Activated T-cell treated with anti-CD3 and anti-CD28 coated beads for 1 hour (primary cell): ENCODE measurements at places on chromosomes 5 and 9.

DNA sequence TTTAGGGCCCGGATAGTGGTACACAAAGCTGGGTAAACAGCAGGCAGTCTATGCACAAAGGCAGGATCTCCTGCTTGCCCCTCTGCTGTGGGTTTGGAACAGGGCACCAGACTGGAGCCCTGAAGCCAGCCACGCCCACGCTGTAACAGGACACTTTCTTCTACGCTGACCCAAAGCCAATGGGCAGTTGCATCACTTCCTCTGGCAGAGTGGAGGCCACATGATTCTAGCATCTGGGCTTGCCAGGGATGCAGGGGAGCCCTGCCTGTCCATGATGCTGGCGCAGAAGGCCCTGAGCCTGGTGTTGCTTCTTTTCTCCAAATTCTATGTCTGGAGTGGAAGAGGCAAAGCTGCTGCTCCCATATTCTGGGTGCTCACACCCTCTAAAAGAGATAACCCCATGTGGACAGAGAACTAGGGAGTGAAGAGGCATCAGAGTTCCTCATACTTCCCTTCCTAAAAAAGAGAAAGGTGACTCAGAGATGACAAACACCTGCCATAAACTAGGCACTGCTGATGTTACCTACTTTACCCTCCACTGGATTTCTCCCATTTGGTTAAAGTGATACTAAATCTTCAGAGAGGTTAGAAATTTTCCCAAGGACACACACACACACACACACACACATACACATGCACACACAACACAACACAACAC is 260.3 kb upstream of the KLF4 start:
- no peak for DNase-seq

- DNase-seq: no peak
Observed at GRCh38 chr9:91451431-91452270, 28.0 kb upstream of the NFIL3 start.

- DNase-seq: no peak
Observed at GRCh38 chr5:178336889-178337288, 104.3 kb upstream of the PHYKPL start.

DNA sequence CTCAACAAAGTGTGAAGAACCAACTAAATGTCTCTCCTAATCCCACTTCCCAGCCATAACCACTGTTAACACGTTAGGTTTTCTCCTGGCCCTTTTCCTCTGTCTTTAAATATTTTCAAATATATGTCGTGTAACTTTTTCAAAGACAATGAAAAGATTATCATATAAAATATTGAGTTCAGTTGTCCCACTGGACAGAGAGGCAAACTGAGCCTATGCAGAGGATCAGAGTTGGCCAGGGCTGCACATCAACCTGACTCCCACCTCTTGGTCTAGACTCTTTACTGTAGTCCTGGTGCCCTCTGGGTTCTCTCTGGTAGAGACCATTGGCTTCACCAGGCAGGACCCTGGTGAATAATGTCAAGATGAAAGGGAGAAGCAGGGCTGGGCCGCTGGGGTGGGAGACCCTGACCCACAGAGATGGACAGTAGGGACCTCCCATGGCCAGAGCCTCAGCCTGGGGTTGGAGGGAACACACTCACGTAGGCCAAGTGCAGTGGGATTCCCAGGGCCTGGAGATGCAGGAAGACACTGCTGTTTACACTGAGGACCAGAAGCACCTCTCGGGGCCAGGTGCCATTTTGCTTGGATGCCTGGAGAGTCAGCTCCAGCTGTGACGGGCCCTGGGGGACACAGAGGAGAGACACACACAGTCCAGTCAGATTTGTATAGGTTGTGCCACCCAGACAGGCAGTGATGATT is 25.1 kb downstream of the ENG start:
- DNase-seq: no peak

DNA sequence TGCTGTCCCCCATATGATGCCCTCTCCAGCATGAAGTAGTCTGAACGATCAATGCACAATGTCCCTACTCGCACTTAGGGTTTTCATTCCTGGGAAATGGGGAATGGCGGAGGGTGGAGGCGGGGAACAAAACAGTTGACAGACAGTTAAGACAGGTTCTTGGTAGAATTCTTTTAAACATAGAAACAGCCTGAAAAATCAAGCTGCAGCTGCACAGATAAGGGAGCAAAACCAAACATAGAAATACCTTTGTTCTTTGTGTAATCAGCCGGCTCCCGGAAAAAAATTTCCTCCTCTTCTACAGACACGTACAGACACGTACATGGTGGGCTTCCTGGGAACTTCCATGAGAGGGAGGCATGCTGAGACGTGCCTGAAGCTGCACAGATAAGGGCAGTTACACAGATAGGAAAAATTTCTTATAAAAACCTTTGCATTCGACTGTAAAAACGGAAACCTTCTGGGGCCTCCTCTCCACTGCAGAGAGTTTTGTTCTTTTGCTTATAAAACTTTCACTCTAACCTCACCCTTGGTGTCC is 662.4 kb upstream of the PTPRD start:
- DNase-seq: no peak

- DNase-seq: no peak
Observed at GRCh38 chr5:112973904-112974303, 2.7 kb upstream of the DCP2 start.

GRCh38 chr5:133754575-133755169 is 142.3 kb upstream of the FSTL4 start:
- no peak for DNase-seq
